ENCODE measurements at places on chromosomes 11 and 22.

DNA sequence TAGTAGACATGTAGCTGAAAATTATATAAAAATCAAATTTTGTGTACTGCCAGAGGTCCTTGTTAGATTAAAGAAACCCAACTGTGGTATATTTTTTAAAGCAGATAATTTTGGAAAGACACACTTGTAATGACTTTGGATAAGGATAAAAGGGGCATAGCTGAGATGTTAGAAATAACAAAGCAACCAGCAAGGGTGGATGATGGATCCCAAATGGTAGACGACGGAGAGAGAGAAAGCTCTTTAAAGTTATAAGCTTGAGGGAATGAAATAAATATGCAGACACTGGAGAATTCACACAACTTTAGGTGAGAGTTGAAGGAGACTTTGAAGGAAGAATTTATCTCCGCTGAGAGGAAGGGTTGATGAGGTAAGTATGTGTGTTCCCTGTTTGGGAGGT lies 10.6 kb downstream of the NCAM1 start:
- no peak for DNase-seq

DNA sequence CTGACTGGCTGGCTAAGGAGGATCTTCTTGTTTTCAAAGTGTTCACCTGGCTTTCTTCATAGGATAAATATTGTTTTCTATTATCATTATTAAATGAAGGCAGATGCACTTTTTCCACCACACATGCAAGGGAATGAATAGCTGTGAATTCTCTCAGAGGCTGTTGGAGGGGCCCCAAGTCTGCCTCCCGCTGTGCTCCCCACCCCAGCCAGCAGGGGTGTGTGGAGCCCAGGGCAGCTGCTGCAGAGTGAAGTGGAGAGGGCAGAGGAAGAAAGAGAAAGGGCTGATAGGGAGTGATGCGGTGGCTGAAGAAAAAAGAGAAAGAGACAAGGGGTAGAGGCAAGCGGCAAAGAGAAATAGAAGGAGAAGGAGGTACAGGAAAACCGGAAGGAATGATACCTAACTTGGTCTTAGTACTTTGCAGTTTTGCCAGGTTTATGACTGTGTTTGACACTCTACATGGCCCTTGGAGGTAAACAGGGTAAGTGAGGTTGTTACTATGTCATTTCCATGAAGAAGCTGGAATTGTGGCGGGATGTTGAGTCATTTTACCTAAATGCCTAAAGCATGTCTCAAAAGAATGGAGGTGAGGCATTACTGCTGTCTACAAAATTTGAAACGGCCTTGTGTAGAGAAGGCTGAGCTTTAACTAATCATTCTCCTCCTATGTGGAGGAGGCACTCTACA lies 145.7 kb upstream of the B3GAT1 start:
- no peak for DNase-seq

GRCh38 chr11:12537778-12538401 lies 136.3 kb upstream of the TEAD1 start:
- no peak for DNase-seq

GRCh38 chr11:12123273-12123672 lies 12.9 kb downstream of the MICAL2 start:
- no peak for DNase-seq

DNA sequence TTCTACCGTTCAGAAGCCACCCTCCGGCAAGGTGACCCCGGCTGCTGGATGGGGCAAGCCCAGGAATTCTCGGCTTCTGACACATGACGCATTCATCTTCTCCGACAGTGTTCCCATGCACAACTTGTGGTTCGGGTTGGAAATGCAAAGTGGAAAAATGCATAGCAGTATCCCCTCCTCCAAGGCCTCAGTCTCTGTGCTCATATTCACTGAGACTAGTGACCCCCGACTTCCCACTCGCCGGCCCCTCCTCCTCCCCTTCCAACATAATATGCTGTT lies 70.0 kb upstream of the NTM start:
- DNase-seq: no peak

DNA sequence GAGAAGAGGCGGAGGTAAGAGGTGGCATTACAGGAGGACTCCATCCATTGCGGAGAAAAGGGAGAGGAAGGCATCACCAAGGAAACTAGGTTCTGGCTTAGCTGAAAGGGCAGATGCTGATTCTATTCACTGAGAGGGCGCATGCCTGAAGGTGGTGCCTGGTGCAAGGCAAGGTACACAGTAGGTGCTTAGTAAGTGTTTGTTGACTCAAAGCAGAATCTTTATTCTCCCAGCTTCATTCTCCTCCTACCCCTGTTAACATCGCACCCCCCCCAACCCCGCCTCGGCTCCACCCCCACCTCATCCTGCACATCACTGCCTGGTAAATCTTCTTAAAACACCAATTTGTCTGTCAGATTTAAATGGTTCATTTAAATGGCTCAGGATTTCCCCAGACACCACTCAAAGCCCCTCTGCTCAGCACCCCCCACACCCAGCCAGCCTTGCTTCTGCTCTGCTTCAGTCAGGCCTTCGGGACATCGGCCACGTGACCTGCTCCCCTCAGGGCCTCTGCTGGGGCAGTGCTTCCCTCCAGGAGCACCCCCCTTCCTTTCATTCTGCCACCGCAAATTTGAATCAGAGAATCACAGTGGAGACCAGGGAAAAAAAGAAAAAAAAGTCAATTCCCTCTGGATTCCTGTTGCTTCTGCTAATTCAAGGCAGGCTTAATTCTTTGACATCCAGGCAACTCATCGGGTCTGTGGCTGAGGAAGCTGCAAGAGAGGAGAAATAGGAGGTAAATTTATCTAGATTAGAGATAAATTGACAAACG lies 17.8 kb upstream of the RCN1 start:
- no peak for DNase-seq

- DNase-seq: peak; percentile 53
Measured at GRCh38 chr11:34053161-34053686, 1.7 kb downstream of the CAPRIN1 start.

- peak; percentile 72 for DNase-seq
Measured at GRCh38 chr11:62678770-62679696, at the start of gene UBXN1. Gene UBXN1 (minus strand): TSS chr11:62679073. CDS start chr11:62678923, 150 bp downstream.

DNA sequence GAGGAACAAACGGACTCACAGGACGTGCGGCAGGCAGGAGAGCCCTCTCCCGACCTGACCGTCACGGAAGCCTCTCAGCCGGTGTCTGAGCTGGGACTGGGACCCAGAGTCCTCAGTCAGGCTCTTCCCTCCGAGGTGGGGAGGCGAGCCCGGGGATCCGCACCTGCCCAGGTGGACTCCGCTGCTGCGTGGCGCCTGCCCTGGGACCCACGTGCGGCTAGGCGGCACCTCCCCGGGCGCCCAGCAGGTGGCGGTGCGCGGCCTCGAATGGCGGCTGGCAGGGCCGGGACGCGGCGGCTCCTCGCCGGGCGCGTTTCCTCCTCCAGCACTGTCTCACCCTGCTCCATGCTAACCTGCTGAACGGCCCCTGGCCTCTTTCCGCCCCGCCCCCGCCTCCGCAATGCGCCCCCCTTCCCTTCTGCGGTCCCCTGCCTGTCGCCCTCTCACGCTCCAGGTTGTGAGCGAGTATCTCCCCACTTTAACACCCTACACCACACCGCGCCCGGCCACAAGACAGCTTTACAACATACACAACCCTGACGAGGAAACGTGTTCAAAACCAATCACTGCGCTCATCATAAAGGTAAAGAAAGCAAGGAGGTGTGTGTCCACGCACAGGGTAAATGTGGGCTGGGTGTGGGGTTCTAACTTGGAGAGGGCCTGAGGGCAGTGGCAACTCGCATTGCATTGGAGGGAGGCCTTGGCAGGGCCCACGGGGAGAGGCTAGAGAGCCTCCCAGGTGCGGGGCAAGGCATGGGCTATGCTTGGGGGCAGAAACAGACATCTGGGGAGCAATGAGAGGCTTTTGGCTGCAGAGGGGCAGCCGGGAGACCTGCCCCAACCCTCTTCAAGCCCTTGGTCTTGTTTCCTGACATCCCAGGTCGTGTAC lies 25.9 kb upstream of the ATXN10 start:
- DNase-seq: peak; percentile 66

DNA sequence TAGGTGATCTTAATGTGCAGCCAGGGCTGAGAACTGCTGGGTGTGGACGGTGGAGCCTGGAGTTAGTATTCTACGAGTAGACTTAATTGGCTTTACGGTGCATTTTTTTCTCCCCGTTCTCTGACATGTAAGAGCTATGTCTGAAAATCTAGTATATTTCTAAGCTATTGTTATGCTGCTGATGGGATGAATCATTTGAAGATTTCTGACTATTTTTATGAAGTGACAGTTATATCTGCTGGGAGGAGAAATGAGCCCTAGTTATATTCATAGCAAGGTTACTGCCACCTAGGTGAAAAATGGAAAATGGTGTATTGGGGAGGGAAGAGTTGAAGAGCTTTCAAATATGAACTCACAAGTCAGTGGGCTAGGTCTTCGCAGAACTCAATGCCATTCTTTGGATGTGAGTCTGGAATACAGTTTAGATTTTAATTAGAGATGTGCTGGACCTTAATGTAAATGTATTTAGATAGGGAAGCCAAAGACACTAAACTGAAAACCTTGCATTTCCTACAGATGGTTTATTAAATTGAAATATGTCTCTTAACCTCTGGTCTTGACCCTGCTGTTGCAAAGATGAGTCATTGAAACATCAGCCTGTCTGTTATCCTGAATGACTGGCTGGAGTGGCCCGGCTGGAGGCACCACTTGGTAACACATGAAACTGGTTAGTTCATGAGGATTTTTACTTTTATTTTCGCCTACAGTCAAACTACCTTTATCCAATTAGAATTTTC lies 293.7 kb downstream of the DDX10 start:
- no peak for DNase-seq

DNA sequence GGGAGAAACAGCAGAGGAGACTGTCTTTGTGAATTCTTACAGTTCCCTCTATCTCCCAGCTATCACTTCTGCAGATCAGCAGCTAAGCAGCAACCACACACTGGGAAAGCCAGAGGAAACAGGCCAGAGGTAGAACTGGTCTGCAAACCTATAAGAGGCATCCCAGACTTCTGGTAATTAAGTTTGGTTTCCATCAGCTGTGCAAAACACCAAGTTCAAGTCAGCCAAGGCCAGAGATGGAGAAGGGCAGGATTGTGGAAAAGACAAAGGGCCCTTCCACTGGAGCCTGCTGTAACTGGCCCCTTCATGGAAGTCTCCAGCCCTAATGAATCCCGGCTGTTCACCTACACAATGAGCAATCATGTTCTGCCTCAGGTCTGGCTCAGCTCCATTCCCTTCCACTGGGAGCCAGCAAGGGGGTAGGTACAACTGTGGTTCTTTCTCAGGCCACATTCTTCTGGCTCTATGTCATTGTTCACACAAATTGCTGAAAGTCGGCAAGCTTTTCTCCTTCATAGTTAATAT lies 4.6 kb upstream of the PAMR1 start:
- no peak for DNase-seq
